ENCODE measurements at places on chromosomes 2 and 18.

GRCh38 chr2:44672431-44672830 lies 269.1 kb upstream of the SIX3 start:
- DNase-seq: no peak

DNA sequence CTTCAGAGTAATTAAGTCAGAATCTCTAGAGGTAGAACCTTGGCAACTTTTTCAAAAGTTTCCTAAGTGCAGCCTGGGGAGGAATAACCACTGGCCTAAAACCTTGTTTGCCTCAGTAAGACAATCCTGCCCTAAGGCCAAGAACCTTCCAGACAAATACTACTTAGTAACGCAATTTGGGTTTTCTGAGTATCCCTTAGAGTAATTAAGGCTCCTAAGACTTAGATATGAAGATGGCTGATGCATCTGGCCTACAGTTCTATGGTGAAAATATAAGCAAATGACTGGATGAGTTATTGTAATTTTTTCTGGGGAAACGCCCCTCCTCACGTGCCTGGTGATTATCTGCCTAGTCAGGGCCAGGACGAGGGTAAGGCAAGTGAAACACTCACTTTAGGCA lies 95.7 kb upstream of the DLX2 start:
- DNase-seq: no peak

DNA sequence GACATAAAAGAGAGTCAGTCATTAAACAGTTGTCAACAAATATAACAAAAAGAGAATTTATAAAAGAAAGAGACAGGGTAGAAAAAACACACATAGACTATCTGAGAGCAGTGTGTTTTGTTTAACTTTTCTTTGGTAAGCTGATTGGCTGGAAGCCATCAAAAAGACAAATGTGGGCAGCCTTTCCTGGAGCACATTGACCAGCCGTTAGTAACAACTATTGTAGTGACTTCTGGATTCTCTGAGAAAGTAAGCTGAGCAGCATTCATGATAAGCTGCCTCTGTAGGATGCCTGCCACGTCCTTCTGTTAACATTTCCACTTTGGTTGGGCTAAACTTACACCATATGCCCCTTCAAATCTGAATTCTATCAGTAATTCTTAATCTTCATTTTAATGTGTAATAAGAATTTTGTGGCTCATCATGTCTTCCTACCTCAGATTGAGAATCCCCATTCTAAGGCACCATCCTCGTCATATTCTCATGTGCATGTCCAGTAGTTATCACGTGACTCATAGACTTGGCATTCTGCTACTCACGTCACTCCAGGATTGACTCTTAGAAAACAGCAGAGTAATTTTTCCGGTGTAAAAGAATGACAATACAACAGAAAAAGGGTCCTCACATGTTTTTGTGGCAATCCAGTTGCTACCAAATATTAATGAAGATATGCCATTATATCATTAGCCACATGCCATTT lies 43.4 kb upstream of the DNAJC10 start:
- no peak for DNase-seq

DNA sequence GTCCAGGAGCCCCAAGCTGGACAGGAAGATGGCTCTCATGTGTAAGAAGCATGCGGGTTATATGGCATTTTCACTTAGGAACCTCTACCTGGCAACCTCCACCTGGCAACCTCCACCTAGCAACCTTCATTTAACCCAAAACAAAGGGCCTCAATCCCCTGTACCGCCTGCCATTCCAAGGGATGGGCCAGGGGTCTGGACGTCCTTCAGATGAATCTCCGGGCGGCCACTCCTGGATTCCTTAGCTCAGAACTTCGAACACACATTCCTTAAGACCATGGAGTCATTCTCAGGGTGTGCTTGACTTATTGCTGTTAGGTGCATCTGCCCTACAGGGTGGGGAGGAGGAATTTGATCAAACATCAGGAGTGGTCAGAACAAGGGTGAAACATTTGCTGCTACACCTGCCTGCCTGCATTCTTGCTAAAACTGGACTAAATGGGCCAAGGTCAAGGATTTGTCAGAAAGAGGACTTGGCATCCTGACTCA lies 277.6 kb downstream of the PHLPP1 start:
- no peak for DNase-seq

GRCh38 chr2:162317058-162317742 lies 1.3 kb downstream of the IFIH1 start:
- DNase-seq: no peak

DNA sequence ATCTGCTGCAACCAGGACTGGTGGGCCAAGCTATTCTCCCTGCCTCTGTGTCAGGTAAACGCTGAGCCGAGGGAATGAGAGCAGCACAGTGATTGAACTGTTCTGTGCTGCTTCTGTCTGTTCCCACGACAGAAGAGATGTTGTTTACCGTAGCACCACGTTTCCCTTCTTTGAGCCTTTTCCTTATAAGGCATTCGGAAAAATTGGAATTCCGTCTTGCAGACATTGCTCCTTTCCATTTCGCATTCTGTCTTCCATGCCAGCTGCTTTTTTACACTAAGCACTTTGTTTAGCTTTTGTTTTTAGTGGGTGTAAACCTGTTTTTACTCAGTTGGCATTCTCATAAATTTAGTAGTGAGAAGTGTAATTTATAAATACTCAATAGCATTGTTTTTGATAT lies 103.1 kb downstream of the ZNF236 start:
- no peak for DNase-seq

DNA sequence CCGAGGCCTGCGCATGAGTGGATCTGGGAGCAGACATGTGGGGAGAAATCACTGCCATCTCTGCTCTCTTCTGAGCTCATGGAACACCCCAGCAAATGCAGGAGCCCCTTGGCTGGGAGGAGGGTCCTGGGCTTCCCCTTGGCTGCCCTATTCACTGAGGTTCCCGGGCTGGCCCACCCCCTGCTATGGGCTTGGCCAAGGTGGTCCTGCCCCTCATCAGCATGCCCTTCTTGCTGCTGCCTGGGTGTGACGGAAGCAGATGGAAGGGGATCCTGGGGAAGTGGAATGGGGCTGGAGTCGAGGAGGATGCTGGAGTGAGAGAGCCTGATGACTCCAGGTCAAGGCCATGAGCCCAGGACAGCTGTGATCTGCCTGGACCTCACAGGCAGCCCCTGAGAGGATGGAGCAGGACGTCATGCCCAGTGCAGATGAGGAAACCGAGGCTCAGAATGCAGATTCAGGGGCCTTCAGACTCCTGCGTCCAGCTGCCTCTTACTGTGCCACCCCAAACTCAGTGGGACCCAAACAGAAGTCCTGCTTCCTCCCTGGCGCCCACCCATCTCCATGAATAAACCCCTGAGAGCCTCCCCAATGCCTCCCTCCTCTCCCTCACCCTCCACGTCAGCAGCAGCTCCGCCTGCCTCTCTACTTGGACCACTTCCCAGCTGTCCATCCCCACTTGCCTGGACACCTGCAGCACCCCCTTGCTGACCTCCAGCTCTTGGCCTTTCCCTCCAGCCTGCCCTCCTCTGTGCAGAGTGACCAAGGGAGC lies 4.0 kb downstream of the SNED1 start:
- DNase-seq: no peak

DNA sequence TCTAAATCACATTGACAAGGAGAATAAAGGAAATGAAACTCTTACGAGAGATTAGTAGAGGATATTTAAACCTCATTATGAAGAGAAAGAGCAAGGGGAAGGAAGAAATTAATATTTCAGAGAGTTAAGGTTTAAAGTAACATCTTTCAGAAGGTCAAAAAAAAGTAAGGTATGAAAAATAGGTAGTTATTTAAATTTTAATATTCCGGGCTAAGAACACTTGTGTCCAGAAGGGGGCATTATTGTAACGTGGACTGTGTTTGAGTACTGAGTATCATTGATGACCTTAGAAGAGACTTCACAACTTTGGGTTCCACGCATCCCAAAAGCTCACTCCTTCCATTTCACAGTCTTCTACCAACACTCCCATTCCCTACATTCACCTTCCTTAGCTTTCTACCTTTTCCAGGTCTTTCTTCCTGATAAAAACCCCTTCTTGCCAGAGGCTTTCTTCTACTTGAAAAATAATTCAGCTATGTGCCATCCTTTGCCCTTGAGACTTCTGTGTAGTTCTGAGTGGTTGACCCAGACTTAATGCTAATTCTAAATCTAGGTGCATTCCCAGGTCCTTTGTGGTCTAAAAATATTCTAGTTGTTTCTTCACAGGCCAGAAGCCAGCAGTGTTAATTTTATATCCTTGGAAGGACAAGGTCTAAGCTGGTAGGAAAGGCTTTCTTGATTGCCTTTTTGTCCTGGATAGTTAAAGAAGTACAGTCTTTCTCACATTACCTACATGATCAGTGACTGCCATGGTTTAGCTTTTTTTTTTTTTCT lies 16.5 kb downstream of the DYNC1I2 start:
- DNase-seq: peak; percentile 36

- no peak for DNase-seq
Measured at GRCh38 chr2:52334185-52334584, 1302.3 kb upstream of the NRXN1 start.

GRCh38 chr18:42640160-42640559 lies 475.3 kb downstream of the RIT2 start:
- no peak for DNase-seq

- peak; percentile 57 for DNase-seq
Measured at GRCh38 chr2:118202707-118203303, 114.5 kb downstream of the INSIG2 start.

Data from suppressor macrophage treated with lipopolysaccharide for 4 hours (primary cell).